Left lobe of liver (tissue), 2 donors: ENCODE measurements at places on chromosomes 3 and 15.
A peak's percentile ranks its signal among the peaks of the same experiment; 100 is the strongest.

- no peak for DNase-seq
Measured at GRCh38 chr15:32030795-32031194, 480 bp downstream of the CHRNA7 start.

DNA sequence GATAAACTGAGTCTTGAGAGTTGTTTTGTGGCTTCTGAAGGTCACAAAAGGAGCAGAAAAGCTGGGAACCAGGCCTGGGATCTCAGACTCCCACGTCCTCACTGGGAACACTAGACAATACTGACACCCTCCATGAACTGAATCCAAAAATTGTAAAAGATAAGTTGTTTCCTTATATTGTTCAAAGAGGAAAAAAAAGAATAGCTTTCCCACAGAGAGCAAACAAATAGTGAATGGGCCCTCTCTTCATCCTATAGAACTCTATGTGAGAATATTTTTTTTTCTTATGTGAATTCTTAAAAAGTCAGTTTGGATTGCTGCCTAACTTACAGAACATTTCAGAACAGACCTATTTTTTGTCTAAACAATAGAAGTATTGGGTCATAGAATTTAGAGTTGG lies 203.5 kb downstream of the MECOM start:
- no peak for DNase-seq

DNA sequence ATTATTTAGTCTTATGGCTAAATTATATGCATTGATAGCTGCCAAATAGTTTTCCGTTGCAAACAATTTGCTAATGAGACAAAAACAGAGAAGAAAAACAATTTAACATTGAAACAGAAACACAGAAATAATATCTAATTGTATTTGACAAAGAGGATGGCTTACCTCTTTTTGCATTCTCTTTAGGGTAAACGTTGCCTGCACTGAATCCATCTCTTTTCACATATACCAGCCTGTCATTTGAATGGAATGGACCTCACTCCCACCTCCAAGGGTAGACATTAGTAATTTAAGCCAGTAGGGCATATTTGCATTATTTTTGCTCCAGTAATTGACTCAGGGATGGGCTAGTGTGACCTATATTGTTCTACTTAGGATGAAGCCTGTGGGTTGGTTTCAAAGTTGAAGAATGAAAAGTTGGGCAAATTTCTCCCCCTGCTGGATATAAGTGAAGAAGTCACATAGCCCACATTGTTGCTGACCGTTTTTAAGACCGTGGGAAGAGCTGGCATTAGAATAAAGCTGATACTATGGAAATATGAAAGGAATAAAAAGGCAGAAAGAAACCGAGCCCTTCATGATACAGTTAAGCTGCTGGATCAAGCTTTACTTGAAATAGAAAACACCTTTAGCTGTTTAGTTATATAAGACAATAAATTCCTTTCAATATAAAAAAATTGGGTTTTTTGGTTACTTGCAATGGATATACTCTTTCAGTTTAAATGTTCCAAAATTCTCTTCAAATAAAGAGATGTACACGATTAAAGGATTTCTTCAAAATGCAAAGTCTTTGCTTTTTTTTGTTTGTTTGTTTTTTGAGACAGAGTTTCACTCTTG lies 26.9 kb downstream of the PIERCE2 start:
- peak; percentile 7 for DNase-seq

GRCh38 chr15:96273317-96274086 lies 57.0 kb upstream of the NR2F2 start:
- no peak for DNase-seq

DNA sequence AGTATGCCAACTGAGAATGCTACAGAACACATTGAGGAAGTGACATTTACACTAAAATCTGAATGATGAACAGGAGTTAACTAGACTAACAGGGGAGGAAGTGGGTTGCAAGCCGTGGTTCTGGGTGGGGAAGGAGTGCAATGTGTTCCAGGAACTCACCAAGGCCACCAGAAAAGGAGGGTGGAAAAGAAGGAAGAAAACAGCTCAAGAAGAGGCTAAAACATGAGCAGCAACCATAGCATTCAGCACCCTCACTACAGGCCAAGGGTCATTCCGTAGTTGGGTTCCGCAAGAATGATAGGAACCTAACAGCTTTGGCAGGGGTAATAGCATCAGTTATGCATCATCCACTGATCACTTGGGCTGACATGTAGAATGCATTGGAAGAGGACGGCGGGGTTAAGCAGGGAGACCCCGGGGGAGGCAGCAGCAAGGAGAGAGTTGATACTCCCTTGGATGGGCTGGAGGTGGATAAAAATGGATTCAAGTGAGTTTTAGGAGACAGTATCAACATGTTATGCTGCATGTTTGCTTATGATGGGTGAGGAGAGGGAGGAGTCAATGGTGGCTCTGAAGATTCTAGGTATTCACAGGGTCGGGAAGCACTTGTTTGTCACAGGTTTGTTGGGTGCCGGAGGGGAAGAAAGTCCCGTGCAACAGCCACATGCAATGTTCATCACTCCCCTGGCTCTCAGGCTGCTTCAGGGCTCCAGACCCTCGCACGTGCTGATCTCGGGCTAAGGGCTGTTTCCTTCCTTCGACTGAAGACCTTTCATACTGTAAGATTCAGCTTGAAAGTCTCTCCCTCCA lies 53.2 kb downstream of the LIPC start:
- no peak for DNase-seq

DNA sequence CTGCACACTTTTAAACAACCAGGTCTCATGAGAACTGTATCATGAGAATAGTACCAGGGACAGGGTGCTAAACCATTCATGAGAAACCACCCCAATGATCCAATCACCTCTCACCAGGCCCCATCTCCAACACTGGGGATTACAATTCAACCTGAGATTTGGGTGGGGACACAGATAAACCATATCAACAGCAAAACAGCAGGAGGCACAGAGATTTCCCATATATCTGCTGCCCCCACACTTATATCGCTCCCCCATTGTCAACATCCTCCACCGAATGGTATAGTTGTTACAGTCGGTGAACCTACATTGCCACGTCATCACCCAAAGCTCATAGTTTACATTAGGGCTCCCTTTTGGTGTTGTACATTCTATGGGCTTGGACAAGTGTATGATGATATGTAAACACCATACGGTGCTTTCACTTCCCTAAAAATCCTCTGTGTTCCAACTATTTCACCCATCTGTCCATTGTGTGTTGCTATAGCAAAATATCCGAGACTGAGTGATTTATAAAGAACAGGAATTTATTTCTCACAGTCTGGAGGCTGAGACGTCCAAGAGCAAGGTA lies 224.8 kb downstream of the FAM43A start:
- no peak for DNase-seq

GRCh38 chr15:59739557-59740186 lies 50.6 kb upstream of the BNIP2 start:
- DNase-seq = peak; percentile 94

DNA sequence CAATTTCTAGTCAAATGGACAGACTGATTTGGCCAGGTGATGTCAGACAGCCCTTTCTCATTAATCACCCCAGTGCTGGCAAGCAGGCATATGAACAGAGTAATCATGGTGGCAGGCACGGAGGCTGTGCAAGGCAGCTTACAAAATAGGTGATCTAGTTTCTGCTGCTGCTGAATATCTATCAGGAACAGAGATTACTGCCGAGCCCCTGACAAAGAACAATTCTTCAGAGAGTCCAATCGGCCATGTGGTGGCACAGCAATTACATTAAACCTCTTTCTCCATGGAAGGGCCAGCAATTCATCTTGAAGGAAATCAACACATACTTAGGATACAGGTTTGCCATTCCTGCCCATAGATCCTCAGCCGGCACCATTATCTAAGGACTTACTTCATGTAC lies 32.3 kb upstream of the THBS1 start:
- DNase-seq = no peak

DNA sequence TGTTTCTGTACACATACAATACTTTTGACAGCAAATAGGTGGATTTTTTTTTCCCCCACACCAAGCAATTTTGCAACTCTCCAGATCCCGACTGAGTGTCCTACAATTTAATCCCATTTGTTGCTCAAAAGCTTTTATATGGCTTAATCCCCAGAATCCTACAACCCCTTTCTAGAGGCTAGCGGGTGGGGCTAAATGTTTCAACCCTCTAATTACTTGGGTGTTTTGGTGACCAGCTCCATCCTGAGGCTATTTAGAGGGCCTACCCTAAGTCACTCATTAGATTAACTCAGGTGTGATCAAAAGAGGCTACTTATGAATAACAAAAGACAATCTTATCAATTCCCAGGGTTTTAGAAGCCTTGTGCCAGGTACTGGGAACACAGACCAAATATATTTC lies 21.0 kb upstream of the FBXL2 start:
- DNase-seq = no peak

DNA sequence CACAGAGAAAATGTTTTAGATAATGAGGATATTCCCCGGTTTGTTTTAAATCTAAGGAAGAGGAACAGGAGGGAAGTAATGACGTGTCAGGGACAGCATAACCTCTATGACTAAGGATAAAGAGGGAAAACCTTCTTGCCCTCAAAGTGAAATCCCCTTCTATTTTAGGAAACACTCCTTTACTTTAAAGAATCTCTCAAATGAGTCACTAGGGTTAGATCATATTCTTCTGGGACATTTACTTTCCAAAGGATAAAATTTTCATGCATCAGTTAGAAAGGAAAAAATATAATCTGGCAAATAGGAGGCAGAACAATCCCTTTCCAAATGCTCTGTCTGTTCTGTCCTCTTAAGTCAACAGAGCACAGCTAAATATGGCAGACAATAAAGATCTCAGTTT lies 43.2 kb upstream of the UBE2E2 start:
- no peak for DNase-seq

DNA sequence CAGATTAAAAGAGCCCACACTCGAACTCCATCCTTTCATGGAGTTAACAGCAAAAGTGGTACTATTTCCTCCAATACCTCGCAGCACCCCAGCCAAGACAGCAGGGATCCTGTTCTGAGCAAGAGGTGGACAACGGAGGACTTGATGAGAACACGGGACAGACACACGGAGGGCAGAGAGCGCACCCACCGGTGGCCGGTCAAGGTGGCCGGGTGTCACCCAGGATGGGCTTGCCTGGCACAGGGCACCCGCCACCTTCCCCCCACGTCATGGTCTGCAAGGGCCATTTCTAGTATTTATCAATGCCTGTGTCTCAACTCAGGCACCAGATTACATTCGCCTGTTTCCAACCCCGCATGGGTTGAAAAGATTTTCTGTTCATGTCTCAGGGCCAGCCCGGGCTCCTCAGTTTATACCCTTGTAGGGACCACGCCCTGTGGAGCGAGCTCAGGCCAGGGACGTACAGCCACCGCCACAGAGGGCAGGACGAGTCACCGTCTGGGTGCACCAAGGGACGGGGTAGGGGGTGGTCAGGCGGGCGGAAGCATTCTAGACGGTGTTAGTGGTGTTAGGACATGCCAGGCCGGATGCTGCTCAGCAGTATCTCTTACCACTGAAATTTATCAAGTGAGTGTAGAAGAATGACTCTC lies 64.2 kb downstream of the CYFIP1 start:
- no peak for DNase-seq

DNA sequence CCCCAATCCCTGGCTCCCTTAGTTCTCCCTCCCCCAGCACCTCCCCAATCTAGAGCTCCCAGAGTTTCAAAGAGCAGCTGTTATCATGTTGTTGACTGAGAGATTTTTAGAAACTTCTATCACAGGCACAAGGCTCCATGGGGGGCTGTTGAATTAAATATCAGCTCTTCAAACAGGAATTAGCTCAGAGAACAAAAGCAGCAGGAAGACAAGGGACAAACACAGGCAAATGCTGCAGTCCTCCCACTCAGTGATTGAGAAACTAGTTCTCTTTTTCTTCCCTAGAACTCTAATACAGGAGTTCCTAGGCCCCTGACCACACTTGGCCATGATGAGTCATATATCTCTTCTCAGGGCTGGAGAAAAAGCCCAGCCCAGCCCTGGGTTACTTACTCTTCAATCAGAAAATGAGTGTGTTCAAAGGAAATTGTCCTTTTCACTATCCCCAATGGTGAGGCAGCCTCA lies 262.1 kb downstream of the IGSF11 start:
- DNase-seq = no peak

- no peak for DNase-seq
Measured at GRCh38 chr3:117118604-117119003, 409.0 kb downstream of the TUSC7 start.

- DNase-seq = peak; percentile 60
Measured at GRCh38 chr15:26773067-26773877, 406 bp upstream of the GABRB3 start.

GRCh38 chr3:12835052-12835665 lies 6.2 kb downstream of the RPL32 start:
- DNase-seq = no peak

GRCh38 chr3:95134693-95135413 lies 1072.0 kb downstream of the NSUN3 start:
- DNase-seq = no peak
